ENCODE measurements at places on chromosomes 6 and 20. TPM values are rescaled to one million over a fixed set of nuclear protein-coding genes. Genes with fewer than 3 reads are reported as not detected.

GRCh38 chr6:131061751-131062119 lies 1.3 kb downstream of the EPB41L2 start:
- DNase-seq: no peak

The POFUT1 gene
- total RNA-seq: 31.6 TPM

DNA sequence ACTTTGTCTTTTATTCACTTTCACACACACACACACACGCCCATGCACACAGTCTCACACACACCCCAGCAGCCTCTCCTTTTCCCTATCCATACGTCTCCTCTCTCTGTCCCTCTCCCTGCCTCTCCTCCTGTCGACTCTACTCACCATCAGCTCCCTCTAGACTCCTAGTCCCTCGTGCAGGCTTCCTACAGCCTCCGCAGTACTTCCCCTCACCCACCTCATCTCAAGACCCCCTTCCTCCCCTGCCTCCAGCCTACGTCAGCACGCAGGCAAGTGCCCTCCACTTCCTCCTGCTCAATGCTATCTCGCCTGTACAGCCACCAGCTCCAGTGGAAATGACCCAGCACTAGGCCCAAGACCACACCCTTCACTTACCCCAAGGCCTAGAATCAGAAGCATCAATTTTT lies 820 bp upstream of the TREML2 start:
- no peak for DNase-seq

The SPATS1 gene
- total RNA-seq: not detected

The FAM229B gene
- total RNA-seq: 19.3 TPM

DNA sequence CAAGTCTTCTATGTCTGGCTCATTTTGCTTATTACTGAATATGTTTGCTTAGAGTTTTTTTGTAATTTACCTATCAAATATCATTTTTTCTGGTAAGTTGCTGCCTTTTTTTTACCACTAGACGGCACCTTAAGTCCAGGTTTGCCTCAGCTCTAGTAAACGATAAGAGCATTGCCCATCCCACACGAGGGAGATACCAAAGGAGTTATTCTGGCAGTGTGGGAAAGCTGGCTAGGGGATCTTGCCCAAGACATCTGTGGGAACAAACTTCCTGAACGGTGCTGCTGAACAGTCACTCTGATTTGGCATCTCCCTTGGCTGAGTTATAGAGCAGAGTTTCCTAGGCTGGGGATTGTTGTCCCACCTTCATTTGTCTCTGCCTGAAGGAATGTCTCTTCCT lies 306.4 kb downstream of the COL12A1 start:
- no peak for DNase-seq
